Stimulated activated CD8-positive, alpha-beta memory T cell treated with anti-CD3 and anti-CD28 coated beads, Interleukin-15, amount 100 ng/mL, for 48 hours (primary cell): ENCODE measurements at places on chromosomes 11 and 22.

GRCh38 chr11:126162306-126163030 lies 49.0 kb downstream of the RPUSD4 start:
- DNase-seq = no peak

DNA sequence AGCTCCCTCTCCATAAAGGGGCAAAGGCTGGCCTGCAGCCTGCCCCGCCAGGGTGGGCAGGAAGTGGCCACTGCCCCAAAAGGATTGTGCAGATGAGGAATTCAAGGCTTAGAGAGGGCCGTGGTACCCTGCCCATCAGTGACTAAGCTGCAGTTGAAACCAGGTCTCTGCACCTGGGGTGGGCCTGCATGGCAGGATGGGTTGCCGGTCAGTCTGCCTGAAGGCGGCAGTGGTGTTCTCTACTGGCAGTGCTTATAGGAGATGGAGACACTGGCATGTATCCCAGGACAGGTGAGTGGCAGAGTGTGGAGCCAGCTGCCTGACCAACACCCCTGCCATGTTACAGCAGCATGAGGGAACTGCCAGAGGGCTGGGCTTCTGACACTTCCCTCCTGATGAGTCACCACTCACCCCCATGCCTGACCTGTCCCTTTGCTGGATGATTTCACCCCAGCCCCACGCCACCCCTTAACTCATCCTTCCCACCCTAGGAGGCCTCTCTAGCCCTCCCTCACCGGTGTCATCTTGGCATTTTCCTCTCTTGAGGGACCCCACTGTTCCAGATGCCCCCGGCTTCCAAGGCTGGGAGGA lies 70.2 kb upstream of the LMO1 start:
- DNase-seq = no peak

GRCh38 chr11:113904379-113905101 lies at the start of gene HTR3B:
TSS of gene HTR3B (plus strand) at chr11:113904796. CDS start at chr11:113904934, 138 bp downstream.
- DNase-seq = no peak

DNA sequence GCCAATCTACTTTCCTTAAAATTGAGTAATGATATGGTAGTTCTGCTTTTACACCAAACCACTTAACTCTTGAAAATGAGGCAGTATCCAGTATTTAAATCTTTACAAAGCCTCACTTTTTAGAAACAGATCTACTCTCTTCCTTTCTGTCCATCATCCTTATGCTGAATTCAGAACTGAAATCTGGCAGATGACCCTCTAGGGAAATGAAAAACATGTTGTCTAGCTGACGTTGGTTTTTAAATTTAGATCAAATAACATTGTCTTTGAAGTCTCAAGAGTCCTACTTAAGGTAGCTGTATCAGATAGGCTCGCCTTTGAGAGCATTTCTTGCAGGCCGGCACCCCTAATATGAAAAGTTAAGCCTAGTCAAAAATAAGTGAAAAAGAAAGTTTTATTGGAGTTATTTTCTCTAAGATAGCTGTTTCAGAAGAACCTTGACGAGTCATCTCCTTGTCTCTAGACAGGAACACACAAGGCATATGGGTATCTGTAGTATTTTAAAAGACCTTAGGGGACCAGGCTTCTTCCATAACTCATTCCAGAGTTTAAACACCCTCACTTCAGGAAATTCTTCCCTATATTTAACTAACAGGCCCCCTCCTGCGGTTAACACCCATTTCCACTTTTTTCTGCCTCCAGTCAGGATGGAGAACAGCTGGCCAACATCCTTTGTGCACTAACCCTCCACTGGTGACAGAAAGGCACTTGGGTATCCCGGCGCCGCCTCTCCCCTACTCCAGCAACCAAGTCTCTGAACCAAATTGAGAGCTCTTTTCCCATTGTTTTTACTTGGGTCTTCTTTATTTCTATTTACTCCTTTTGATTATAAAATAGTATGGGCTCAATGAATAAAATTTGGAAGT lies 81.2 kb downstream of the WNT11 start:
- no peak for DNase-seq

DNA sequence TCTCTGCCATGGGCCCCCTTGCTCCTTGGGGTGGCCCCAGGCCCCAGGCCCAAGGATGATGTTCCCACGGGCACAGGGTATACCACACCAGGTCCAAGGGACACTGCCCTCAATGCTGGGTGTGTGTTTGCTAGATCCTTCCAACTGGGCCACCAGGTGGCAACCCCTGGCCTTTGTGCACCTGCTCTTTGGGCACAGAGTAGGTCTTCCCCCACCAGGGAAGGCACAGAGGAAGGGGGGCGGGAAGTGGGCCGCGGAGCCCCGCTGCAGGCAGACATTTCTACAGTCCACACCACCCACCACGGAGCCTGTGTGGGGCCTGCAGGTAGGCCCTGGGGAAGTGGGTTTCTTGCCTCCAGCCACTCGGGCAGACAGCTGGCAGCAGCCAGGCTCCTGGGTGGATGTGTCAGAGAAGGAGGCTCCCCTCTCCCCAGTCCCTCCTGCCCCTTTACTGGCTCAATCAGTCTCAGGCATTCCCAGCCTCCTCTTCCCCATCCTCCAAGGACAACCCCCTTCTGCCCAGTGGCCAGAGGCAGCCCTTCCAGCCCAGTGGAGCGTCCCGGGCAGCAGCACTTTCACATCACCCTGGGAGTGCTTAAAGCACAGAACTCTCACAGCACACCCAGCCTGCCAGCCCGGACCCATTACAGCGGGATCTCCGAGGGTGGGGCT lies 21.6 kb downstream of the MAFF start:
- DNase-seq = no peak

DNA sequence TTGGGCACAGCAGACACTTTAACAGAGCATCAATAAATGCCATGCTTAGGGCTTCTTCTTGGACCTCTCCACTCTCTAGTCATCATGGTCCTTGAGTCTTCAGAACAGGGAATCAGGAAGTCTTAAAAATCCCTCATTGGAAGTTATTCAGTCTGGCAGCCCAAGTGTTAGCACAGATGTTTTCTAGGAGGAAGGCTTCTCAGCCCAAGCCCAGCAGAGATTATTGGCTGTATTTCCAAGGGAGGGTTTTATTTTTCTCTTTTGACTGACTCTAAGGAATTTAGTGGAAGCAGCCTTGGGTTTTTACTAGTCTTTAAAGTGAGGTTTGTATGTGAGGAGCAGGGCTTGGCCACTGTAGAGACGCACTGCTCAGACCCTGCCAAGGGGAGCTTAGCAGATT lies 41.9 kb downstream of the CEP164 start:
- DNase-seq = no peak

GRCh38 chr11:65479184-65480145 lies 19.4 kb upstream of the MALAT1 start:
- DNase-seq = no peak

DNA sequence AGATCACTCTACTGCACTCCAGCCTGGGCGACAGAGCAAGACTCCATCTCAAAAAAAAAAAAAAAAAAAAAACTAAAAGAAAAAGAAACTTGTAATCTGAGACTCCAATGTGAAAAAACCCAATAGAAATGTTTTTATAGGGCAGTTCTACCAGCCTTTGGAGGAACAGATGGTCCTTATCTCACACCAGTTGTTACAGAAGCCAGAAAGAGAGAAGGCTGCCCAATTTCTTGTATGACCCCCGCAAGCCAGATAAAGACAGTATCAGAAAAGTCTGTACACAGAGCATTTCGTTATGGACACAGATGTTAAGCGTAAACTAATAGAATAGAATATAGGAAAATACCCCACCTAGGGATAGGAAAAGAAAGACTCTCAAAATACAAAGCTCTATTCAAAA lies 11.3 kb upstream of the TSGA10IP start:
- no peak for DNase-seq

DNA sequence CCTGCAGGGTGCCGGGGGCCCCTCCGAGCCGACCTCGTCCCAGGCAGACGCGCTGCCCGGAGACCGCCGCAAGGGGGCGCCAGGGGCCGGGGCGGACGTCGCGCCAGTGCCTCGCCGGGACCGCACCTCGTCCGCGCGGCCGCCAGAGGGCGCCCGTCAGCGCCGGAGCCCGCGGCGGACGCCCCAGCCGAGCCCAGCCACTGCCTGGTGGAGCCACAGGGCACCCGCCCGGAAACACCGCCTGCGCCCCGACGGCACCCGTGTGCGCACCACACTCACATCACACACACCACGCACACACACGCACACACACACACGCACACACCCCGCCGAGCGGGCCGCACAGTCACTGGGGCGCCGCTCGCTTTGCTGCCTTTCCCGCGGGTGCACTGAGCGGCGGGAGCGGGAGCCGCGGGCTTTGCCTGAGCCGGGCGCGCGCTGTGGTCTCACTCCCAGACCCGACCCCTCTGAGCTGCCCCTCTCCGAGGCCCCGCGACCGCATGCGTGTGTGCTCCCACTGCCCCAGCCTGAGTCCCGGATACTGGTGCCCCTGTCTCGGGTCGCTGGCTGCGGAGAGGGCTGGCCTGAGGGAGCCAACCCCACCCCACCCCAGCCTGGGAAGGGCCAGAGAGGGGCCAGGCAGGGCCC lies 449.3 kb downstream of the OPCML start:
- DNase-seq = peak; percentile 56

- DNase-seq = no peak
Measured at GRCh38 chr11:16924826-16925560, 89.2 kb downstream of the PLEKHA7 start.

DNA sequence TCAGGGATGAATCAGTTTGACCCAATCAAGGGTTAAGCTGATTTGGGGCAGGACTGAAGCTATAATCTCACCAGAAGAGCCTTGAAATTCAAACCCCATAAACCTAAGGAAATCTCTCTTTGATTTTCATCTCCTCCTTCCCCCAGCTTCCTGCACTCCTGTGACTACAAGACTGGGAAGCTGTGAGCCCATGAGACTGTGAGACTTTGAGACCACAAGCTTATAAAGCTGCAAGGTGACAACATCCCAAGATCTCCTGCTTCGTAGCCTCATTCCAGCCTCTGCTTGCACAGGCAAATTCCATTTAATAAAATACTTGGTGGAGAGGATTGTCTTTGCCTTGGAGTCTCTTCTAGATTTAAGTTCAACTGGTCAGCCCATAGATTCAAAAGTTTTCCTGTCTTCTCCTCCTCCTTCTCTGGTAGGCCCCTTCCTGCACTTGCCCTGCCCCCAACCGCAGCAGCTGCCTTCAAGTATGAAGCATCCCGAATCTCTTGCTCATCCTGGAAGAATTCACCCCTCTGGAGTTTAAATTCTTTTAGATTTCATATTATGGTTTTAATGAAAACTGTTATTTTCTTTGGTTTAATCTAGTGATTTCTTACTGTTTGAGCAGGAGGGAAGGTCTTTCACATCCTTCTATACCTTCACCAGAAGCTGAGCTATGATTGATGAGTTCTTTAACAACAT lies 42.1 kb downstream of the PAMR1 start:
- DNase-seq = no peak

GRCh38 chr11:80873310-80873999 lies 1432.6 kb upstream of the TENM4 start:
- DNase-seq = no peak

DNA sequence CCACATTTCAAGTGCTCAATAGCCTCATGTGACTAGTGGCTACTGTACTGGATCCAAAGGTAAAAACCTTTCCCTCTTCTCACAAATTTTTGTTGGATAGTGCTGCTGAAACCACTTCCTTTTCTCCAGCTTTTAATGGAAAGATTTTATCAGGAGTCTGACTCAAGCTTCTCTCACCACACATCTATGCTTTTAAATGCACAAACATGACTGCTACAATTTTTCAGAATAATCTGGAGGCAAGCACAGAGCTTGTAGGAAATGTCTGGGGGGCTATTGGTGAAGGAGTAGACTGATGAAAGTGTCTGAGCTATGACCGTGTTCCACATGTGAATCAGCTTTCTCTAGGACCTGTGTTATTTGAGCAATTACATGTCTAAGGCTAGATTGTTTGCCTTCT lies 101.1 kb upstream of the FAT3 start:
- DNase-seq = no peak

DNA sequence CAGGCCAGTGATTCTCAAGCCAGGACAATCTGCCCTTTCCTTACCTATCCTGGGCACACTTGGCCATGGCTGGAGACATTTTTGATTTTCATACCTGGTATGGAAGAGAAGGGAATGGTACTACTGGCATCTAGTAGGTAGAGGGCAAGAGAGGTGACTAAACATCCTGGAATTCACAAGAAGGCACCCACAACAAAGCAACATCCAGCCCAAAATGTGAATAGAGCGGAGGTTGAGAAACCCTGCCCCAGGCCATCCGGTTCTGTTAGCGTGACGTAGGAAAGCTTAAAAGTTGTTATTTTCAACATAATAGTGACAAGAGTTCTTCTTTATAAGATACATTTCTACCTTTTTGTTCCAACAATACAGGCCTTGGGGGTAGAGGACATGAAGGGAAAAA lies 114.9 kb upstream of the ALX4 start:
- no peak for DNase-seq

- no peak for DNase-seq
Measured at GRCh38 chr22:25746012-25746373, 4.0 kb downstream of the MYO18B start.

DNA sequence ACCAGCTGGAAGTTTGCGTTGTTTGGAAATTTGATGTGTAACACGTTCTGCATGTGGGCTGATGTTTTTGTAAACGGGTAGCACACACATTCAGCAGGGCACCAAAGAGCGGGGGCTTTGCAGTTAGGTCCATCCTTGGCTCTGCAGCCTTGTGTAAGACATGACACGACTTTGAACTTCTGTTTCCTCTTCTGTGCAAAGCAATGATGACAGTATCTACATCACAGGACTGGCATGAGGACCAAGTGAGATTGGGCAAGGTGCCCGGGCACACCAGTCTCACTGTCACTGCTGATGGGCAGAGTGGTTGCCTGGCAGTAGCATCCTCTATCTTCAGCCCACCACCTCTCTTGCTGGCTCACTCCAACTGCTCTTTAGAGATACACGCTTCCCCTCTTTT lies 3.3 kb downstream of the TCN2 start:
- no peak for DNase-seq

- no peak for DNase-seq
Measured at GRCh38 chr11:125079878-125080530, 16.9 kb downstream of the SLC37A2 start.

DNA sequence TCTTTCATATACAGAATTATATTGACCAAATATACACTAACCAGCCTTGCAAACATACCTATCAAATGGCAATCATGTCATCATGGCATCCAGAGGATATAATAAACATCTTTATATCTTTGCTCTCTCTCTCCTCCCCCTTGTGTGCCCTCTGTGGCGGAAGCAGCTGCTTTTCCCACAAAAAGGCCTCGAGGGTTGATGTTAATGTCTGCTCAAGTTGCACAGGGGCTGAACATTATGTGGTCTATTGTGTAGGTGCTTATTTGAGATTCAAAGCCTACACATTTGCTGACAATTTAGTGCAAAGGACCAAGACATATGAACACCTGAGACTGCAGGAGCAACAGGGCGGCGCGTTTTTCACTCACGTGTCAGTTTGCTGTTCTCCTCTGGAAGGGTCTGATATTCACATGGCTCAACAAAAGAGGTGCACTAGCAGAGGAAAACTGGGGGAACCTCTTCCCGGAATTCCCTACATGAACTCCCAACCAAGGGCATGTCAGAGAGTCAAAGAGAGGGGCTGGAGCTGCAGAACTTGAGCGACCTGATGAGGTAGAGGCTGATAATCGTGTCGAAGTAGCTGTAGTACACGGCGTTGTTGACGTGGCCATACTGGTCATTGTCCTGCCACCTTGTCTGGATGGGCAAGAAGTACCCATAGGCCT lies 138.8 kb downstream of the RCN1 start:
- no peak for DNase-seq
